CD4-positive, alpha-beta T cell treated with Interleukin-15 for 4 hours (primary cell): ENCODE measurements at places on chromosomes 1 and 21.

GRCh38 chr1:23500466-23500865 is 16.5 kb upstream of the ASAP3 start:
- DNase-seq, result no peak

- DNase-seq, result no peak
Observed at GRCh38 chr1:220928725-220929300, 49.6 kb downstream of the HLX start.

DNA sequence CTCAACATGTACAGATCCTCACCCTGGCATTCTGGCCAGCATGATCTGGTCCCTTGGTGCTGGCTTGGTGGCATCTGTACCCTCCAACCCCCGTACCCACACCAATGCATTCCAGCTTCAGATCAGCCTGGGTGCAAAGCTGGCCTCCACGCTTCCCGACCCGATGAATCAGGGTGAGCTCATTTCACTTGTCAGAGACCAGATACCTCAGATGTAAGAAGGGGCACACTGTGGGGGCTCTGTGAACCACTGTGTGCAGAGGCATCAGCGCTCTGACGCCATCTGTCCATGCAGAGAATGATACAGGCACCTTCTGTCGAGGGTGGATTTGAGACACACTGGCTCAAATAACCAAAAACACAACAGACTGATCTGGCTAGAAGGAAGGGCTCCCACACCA is 76.6 kb downstream of the DMRTB1 start:
- DNase-seq, result no peak

GRCh38 chr1:63904826-63905225 is 131.0 kb downstream of the ROR1 start:
- no peak for DNase-seq

DNA sequence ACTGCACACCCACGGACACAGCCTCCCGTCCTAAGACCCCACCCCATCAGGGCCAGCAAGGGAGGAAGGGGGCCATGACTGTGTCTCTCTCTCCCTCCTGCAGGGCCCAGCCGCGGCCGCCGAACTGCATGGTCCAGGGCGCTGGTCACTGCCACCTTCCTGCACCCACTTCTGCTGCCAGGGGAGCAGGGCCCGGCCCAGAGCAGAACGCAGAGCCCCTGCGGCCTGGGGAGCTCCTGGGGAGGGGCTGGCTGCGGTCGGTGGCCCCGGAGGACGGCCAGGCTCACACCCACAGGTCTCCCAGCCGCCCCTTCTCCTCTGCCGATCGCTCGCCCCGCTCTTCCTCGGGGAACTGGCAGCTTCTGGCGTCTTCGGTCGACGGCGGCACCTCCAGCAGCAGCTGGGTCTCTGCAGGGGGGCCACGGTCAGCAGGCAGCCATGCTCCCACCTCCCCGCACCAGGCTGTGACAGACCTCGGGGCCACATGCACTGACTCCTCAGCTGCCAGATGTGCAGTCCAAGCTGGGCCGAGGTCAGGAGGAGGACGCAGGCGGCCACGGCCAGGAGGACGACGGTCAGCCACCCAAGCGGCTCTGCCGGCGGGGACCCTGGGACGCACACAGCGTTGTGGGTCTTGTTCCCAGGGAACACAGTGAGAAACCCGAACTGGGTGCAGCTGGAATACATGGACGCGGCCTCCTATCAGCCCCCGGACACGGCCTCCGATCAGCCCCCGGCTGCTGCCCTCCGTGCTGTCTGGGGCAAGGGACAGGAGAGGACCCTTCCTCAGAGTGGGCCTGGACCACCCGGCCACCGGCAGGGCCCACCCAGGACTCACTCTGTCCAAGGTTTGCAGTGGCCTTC is 2.6 kb downstream of the TNFRSF18 start:
- DNase-seq, result no peak

GRCh38 chr1:2446394-2446793 is 29.7 kb upstream of the PLCH2 start:
- no peak for DNase-seq

- DNase-seq, result no peak
Observed at GRCh38 chr1:30511991-30512913, 211.1 kb downstream of the MATN1 start.

GRCh38 chr1:76542359-76542758 is 324.9 kb upstream of the ST6GALNAC5 start:
- DNase-seq, result no peak

GRCh38 chr1:224256640-224257039 is 73.3 kb downstream of the NVL start:
- DNase-seq, result no peak

GRCh38 chr1:10986525-10986890 is 25.9 kb upstream of the TARDBP start:
- DNase-seq, result no peak

DNA sequence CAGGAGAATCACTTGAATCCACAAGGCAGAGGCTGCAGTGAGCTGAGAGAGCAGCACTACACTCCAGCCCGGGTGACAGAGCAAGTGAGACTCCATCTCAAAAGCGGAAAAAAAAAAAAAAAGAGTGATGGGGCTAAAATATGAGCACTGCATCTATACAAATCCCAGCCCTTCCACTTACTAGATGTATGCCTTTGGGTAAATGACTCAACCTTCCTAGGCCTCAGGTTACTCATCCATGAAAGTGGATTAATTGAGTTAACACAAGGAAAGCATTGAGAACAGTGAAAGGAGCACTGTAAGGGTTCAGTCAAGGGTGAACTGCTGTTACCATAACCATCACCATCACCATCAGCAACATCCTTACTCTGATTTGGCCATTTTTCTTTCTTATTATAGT is 226.4 kb upstream of the C8B start:
- DNase-seq, result no peak

DNA sequence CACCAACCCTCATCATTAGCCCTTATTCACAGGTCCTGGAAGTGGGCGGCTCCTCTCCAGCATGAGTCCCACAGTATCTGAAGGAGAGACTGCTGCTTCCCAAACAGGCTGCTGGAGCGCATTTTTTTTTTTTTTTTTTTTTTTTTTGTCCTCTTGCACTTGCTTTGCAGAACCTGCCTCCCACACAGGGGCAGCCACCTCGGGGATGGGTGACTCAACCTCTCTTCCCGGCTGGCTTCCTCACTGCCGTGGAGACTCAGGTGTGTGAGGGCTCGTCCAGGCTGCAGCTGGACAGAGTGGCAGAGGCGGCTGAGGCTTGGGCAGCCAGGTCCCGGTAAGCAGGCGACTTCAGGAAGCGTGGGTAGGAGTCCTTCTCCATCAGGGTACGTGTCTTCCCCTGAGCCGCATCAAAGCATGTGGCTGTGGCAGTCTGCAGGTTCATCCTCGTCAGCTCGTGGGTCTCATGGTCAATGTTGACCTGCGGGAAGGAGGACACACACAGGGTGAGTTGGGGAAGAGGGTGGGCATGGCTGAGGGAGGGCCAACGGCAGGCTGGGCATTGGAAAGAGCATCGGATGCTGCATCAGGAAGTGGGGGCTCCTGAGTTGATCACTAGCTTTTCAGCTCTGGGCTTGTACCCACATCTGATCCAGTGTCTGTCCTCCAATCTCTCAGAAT is 4.0 kb downstream of the RGS16 start:
- DNase-seq, result no peak
